ENCODE measurements at places on chromosomes 5 and 9.

DNA sequence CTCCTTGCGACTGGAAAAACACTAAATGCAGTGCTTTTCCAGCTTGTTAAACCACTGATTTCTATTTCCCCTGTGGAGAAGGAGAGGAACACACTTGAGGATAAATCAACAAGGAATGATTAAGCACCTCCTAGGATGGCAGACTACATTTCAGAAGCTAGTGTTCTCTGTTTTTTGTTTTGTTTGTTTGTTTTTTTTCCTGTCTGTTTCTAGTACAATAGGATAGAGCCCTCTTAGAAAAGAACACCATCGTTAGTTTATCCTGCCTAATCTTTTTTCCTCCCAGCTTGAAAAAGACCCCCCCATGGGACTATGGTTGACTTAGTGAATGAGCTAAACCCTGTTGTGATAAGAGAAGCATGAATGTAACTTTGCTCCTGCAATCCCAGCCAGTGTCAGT, 3.9 kb upstream of the TAL2 start:
- DNase-seq, result no peak

DNA sequence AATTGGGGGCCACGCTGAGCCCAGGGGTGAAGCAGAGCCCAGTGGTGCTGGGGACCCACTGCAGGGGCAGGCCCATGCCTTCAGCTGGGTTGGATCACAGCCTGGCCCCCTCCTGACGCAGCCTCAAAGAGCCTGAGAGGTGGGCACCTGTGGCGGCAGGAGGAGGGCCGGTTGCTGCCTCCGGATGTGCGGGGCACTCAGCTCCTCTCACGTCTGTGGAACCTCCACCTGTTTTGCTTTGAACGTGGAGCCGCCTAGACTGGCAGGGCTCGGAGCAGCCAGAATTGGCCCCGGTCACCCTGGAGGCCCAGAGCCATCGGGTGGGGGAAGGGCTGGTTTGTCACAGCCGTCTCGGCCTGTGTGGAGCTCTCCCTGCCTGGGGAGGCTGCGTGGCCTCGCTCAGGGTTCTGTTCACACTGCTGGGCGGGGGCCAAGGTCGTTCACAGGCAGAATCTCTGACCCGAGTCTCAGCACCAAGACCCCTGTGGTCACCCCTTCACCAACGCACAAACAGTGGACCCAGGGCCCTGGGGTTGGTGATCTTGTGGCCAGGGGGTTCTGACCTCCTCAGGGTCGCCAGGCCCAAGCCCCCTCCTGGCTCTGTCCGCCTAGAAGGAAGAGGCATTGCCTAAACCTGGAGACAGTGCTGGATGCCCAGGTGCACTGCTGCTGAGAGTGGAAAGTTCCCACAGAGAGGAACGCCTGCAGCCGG, 9.2 kb upstream of the SLC9A3 start:
- DNase-seq, result no peak

- DNase-seq, result no peak
Observed at GRCh38 chr5:152634586-152634985, 229.5 kb upstream of the NMUR2 start.

DNA sequence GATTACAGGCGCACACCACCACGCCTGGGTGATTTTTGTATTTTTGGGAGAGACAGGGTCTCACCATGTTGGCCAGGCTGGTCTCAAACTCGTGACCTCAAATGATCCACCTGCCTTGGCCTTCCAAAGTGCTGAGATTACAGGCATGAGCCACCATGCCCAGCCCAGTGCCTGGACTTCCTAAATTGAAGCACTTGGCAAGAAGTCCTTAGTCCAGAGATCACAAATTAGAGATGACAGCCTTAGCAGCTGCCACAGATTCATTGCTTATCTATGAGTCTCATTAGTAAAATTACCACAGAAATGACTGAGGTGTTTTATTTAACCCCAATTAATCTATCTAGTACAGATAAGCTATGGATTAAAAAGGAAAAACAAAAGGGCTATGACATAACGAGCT, 19.2 kb downstream of the EFCAB9 start:
- DNase-seq, result no peak

- DNase-seq, result no peak
Observed at GRCh38 chr5:129243039-129243438, 148.5 kb downstream of the ISOC1 start.

DNA sequence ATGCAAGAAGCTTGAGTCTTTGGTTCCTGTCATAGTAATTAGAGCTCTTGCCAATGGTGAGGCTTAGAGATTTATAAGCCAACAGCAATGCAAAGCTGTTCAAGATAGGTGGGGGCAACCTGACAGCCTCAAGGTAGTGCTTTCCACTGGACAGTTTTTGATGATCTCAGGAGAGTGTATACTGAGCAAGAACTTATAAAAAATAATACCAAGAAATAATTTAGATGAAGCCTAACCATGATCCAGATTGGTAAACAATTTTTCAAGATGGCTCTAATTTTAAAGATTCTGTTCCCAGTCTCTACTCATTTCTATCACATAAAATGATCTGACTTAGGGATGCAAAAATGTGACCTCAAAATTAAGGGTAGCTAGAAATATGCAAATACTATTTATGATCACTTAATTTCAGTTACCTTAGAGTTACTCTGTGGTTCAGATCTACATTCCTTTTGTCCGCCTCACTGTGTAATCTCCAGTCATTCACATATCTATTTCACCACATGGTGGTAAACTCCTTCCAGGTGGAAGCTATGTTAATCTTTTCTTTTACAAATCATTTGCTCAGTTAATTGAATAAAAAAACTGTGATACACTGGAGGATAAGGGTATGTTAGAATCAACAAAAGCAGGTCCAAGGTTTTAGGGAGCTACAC, 1228.0 kb upstream of the C9orf72 start:
- no peak for DNase-seq

GRCh38 chr5:150987746-150988145, 32.6 kb upstream of the GPX3 start:
- no peak for DNase-seq

DNA sequence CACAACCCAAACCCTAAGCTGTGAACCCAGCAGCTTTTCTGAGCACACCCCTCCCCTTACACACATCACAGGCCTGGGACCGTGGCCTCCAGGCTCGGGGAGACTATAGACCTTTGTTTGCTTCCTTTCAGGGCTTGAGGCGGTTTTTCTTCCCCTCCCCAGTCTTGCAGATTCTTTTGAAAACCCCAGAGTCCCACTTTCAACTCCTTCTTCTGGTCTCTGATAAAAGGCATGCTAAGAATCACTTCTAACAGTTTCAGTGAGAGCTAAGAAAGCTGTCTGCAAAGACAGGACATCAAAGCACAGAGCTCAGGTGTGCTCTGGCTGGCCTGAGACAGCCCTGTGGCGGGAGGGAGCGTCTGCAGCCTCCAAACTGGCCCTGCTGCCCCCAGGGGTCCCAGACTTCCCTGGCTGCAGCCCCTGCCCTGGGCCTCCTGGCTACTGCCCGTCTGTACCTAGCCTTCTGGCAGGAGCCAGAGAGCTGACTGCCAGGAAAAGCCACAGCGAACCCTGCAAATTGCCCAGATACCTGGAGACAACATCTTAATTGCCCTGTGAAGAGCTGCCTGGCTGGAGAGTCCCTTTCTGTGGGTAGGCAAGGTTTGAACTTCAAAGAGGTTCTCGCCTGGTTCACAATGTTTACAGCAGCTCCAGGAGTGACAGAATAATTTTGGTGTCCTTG, 138.9 kb downstream of the GADD45G start:
- DNase-seq, result no peak

GRCh38 chr5:568061-568781, 43.9 kb upstream of the CEP72 start:
- DNase-seq, result no peak

DNA sequence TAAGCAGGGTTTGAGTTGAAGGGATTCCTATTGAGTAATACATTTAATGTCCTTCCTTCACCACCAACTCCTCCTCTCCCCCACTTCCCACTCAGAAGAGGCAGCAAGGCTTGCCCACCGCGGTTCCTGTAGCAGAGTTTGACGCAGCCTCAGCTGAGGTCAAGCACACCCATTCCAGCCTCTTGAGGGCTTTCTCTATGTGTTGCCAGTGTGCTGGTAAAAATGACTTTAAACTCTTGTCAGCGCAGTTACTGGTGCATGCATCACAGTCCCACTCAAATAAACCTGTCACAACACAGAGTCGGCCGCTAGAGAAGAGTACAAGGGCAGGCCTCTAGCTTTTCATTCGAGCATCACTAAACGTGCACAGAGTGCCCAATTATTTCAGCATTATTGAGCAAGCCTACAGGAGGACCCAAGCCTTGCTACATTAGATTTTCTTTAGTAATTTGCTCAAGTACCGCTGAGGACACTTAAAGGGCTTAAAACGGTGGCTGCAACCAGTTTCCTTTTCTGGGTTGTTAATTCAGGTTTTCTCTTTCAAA, 79.6 kb downstream of the TLE4 start:
- no peak for DNase-seq

All from brain pericyte (primary cell).